SJCRH30 (cell line): ENCODE measurements at places on chromosomes 16 and 17.

DNA sequence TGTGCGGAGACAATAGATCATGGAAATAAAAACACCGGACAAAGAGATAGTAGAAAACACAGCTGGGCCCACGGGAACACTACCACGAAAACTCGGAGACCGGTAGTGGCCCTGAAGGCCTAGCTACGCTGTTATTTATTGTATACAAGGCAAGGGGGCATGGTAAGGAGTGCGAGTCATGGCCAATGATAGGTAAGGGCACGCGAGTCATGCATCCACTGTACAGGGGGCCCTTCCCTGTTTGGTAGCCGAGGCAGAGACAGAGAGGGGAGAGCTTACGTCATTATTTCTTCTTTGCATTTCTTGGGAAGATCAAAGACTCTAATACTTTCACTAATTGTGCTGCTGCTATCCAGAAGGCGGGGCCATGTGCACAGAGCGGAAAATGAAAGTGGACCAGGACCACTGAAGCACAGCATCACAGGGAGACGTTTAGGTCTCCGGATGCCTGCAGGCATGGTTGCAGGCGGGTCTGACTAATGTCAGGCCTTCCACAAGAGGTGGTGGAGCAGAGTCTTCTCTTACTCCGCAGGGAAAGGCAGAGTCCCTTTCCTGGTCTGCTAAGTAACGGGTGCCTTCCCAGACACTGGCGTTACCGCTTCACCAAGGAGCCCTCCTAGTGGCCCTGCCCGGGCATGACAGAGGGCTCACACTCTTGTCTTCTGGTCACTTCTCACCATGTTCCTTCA, 74.4 kb upstream of the ARL4D start:
- no peak for DNase-seq

DNA sequence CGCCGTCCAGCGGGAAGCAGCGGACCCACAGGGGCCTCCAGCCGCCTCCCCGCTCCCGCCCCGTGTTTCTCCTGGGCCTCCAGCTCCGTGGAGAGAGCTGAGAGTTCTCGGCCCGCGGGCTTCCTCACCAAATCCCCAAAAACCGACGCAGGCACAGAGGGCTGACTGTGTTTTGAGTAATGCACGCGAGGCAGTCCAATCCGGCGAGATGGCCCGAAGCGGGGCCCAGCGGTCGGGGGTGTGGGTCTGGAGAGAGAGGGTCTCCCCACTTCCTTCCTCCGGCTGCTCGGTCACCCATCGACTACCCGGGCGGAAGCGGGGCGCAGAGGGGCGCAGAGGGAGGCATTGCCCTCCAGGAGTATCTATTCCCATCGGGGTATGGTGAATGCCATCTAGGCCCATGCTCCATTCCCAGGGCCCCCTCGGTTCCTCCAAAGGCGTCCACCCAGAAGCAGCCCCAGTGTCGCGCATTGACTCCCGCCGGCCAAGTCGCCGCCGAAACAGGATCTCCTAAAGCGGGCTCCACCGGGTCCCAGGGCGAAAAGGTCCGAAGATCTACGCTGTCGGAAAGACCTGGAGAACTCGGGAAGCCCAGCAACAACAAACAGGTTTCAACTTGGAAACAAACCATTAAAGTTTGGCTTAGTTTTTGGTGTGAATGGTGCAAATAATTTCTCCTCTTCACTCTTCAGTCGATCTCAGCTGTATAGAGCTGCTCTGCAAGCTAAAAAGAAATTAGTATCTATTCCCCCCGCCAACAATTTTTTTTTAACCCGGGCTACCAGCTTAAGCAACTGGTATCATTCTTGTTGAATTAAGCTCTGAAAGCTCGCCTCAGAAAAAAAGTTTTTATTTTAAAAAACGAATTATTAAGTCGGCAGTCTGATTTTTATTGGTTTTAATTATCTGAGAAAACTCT, 19.2 kb upstream of the HOXB13 start:
- no peak for DNase-seq

DNA sequence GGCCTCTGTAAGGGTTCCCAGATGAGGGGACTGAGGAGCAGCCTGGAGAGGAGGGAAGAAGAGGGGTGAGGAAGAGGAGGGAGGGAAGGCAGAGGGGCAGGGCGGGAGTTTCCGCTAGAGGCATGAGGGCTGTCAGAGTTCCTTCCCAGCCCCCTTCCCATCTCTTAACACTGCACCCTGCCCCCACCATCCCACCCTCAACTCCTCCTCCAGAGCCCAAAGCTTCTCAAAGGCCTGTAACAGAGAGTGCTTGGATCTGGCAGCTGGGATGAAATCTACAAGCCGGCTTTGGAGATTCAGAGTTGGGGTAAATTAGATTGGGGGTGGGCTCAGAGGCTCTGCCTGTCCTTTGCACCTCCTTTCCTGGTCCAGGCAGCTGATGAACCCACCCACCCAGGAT, 57.3 kb upstream of the DLX4 start:
- DNase-seq, result no peak

- DNase-seq, result no peak
Measured at GRCh38 chr16:58001781-58002415, 691 bp downstream of the USB1 start.

GRCh38 chr17:36460265-36460937, 26.1 kb upstream of the ZNHIT3 start:
- no peak for DNase-seq

DNA sequence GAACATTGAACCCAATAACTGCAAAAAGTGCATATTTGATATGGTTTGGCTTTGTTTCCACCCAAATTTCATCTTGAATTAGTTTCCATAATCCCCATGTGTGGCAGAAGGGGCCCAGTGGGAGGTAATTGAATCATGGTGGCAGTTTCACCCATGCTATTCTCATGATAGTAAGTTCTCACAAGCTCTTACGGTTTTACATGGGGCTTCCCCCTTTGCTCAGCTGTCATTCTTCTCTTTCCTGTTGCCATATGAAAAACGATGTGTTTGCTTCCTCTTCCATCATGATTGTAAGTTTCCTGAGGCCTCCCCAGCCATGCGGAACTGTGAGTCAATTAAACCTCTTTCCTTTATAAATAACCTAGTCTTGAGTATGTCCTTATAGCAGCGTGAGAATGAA, 127.6 kb downstream of the CHD9NB start:
- DNase-seq, result no peak

- no peak for DNase-seq
Measured at GRCh38 chr17:74441537-74441936, 9.6 kb downstream of the GPRC5C start.
